GM10248 (cell line): ENCODE measurements at places on chromosomes 3 and 15.

GRCh38 chr15:43243020-43243645, 22.3 kb upstream of the EPB42 start:
- no peak for DNase-seq

DNA sequence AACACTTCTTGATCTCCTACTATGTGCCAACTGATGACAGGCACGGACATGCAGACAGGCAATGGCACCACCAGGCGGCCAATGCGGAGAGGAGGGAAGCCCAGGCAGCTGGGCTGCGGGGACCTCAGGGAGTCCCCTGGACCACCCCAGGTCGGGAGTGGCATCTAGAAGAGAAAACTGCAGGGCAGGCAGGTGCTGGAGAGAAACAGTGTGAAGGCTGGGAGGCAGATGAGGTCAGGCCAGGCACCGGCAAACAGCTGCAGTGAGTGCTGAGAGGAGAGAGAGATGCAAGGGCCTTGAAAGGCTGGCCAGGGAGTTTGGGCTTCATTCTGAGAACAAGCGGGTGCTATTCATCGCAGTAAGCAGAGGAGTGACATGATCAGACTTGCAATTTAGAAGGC, 29.1 kb downstream of the SLC6A1 start:
- no peak for DNase-seq

DNA sequence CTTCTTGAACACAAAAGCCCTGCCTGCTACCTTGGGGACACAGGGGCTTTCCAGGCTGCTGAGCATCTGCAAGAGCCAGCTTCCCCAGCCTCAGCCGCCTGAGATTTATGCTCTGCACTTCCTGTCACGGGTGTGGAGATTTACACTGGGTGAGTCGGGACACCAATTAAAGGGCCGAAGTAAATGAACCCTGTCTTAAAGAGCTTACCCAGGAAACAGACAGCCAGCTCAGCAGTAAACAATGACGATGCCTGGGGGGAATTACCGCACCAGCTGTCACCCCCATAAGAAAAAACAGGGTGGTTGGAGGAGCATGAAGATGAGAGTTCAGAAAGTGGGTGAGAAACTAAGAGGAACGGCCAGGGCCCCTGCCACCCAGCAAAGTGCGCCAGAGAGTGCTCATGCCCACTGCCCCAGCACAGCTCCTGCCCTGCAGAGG, 37.5 kb upstream of the IQSEC1 start:
- DNase-seq: peak; percentile 75

DNA sequence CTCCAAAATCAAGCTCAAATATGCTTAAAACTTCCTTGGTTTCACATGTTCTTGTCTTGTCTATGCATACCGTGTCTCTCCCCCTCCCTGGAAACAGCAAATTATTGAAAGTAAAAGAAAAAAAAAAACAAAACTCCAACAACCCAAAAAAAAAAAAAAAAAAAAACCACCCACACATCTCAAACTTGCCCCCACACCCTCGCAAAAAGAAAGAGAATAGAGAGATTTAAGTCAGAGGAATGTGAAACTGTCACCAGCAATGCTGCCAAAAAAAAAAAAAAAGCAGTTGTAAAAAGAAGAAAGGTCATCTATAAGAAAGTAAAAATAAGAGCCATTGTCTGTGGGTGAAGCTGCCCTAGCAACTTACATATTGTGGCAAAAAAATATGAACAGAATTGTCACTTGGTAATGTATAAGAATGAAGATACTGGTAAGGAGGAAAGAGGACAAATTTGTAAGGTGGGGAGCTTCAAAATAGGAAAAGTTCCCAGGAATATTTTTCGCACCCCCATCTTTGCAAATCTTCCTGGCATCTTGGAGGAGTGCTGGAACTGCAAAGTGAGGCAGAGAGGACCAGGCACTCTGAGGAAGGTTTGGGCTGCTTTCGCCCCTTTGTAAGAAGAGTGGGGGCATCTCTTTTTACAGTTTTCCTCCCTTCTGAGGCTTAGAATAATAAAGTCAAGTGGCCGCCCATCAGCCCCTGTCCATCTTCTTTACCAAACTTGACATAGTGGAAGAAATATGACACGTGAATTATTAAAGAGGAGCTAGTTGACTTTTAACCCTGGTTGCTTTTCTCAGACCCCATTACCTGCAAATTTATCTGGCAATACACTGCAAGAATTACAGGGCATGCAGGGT, 81.8 kb downstream of the NR2F2 start:
- DNase-seq: no peak

DNA sequence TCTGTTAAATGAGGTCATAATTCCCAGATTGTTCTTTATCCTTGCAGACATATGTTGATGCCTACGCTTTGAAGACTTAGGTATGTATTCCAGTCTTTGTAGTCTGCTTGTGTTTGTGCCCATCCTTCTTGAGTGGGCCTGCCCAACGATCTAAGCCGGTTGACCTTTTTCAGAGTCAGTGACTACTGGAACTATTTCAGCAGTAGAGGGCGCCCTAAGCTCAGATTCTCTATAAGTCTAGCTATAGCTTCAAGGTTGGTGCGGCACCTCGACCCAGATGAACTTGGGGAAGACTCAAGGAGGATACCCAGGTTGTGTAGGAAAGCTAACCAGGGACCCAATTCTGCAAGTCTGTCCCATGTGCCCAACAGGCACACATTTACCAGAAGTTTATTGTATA, 228.8 kb upstream of the PPP2R3A start:
- no peak for DNase-seq

DNA sequence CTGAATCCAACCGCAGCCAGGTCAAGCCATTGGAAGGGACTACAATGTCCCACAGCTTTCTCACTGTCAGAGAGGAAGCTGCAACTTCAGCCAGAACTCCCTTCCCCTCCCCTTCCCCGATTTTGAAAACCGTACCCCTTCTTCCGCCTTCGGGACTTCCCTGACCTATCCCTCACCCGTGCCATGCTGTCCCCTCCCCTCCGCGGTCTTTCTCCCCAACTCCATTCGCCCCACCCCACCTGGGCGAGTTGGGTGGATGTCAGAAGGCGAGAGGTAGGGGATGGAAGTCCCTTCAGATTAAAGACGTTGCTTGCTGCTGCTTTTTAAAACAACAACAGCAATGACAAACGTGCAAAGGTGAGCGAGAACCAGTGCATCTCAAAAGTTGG, 723 bp downstream of the CPNE4 start:
- peak; percentile 9 for DNase-seq

DNA sequence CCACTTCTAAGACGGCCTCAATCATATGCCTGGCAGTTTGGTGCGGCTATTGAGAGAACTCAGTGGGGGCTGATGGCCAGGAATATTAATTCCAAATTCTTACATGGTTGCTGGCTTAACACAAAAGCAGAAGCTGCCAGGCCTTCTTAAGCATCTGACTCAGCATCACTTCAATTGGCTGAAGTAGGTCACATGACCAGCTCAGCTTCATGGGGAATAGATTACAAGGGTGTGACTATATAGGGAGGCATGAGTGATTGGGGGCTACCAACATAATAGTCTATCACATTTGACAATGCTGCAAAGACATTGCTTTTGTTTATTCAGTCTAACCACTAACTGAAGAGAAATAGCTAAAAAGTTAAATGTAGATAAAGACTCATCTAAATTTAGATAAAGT, 101.6 kb upstream of the ANKRD28 start:
- no peak for DNase-seq

GRCh38 chr3:108940568-108941263, 13.0 kb downstream of the GUCA1C start:
- DNase-seq: no peak

- no peak for DNase-seq
Measured at GRCh38 chr3:58485801-58486435, 6.0 kb upstream of the KCTD6 start.

DNA sequence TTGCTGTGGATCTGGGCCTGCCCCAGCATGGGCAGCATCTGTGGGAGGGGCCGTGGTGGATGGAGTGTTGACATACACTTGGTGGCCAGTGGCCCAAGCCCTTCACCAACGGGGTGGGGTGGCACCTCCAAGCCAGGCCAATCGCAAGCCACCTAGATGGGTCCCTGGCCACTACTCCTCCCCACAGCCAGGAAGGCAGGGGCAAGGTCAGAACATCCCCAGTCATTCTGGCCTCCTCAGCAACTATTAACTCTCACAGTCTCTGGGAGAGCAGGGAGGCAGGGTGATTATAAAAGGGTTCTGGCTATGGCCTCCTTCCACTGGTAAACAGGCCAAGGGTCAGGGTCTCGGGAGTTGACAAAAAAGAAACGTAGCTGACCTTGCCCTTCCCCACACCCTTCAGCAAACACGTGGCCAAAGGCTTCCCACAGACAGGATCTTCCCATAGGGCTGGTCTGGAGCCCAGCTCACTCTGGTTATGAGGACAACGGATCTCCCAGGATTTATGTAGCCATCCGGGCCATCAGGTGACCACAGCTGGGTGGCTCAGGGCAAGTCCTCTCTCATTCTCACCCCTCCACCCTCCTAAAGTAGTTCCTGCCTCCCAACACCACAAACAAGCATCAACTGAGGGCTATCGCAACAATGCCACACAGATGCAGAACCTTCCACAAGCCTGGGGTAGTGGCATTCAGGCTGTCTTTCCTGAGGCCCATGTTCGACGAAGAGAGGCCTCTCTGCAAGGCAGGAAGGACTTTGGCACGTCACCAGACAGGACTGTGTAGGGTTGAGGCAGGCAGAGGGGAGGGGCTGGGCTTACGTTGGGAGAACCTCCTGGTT, 18.9 kb downstream of the TLE3 start:
- DNase-seq: no peak

DNA sequence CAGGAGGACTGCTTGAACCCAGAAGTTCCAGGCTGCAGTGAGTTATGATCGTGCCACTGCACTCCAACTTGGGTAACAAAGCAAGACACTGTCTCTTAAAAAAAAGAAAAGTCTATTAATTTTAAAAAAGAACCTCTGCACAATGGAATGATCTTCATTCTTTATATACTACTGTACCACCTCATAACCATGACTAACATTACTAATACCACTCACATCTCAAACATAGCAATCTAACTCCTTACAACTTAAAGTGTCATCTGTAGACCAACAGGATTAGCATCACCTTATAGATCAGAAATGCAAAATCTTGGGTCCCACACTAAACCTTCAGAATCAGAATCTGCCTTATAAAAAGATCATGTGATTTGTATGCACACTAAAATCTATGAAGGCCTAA, 48.8 kb upstream of the MAP4 start:
- no peak for DNase-seq

GRCh38 chr3:12345141-12345561, 56.3 kb downstream of the PPARG start:
- no peak for DNase-seq

DNA sequence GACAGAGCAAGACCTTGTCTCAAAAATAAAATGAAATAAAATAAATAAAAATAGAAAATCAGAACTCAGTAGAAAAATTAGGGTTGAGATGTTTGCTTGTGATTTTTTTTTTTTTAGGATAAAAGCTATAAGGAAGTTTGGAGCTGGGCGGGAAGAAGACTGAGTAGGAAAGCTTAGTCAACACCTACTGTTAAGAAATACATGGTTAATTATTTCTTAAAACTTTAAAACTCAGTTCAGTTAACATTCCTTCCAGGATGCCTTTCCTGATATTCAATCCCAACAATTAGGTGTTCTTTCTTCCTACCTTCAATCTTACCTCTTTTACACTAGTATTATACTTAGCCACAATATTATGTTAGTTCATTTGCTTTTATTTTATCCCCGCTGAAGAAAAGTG, 246.2 kb downstream of the LSAMP start:
- DNase-seq: no peak

- no peak for DNase-seq
Measured at GRCh38 chr3:156665291-156665690, 9.1 kb upstream of the TIPARP start.

DNA sequence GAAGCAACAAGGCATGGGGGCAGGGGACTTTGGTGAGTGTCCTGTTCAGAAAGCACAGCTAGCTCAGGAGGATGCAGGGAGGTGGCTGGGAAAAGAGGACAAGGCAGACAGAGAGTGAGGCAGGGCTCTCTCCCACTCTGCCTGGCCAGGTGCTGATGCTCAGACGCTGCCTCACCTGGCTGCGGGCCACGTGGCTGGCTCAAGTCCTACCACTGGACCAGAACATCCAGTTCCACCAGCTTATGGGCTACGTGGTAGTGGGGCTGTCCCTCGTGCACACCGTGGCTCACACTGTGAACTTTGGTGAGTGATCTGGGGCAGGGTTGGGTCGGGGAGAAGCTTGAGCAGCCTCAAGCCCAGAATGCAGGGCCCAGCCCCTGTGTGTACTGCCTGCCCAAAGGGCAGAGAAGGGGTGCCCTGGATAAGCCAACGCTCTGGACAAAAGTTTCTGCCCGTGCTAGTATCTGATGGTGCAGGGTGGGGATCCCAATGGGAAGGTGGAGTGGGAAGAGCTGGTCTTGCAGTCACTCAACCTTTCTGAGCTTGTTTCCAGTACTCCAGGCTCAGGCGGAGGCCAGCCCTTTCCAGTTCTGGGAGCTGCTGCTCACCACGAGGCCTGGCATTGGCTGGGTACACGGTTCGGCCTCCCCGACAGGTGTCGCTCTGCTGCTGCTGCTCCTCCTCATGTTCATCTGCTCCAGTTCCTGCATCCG, 20.9 kb downstream of the NOX5 start:
- DNase-seq: peak; percentile 35

DNA sequence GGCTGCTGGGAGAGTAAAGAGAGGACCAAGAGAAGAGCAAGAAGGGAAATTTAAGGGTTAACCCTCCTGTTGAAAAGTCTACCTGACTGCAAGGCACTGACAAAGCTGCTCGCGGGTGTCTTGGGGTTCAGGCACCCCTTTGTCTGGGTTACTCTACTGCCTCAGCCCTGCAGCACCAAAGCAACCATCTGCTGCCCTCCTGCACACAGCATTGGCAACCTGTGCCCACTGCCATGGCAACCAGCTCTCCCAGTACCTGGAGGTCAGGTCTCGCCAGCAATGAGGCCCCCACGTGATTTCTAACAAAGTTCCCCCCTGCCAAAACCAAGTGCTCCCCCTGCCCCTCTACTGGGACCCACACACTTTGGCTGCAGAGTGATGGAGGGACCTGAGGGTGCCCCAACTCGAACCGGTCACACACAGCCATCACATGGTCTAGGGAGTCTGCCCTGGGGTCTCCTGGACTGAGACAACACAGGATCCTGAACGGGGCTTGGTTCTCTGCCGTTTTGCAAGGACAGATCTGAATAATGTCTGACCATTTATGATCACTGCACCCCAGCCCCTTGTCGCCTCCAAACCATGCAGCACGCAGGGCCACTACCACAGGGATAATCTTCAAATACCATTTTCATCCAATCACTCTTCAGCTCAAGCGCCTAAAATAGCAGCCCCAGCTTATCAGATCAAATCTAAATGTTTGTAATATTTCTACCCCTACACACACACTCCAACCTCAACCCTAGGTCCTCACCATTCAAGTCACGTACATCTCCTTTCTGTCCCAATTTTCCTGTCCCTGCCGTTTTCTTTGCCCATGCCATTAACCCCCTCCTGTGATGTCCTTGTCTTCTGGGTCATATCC, 50.7 kb downstream of the ADCY5 start:
- no peak for DNase-seq

GRCh38 chr15:93072011-93072410, 17.0 kb downstream of the RGMA start:
- no peak for DNase-seq

DNA sequence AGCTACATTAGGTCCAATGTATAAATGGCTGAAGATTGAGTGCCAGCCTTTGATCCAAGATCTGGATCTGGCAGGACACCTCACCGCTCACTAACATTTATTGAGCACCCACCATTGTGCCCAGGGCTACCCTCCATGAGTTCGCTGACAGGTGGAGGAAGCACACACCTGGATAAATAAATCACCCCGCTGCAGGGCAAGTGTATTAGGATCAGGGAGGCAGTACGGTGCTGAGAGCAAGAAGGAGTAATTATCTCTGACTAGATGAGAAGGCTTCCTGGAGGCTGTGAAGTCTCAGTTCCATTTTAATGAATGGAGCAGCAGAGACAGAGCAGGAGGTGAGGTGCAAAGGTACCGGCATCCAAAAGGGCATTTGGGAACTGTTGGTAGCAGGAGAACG, 104.1 kb downstream of the LIPC start:
- no peak for DNase-seq
